HCT116 (cell line): ENCODE measurements at places on chromosomes 16 and 17. TPM values are rescaled to one million over a fixed set of nuclear protein-coding genes. Genes with fewer than 3 reads are reported as not detected.

SLC12A3 gene
- total RNA-seq, result not detected

DNA sequence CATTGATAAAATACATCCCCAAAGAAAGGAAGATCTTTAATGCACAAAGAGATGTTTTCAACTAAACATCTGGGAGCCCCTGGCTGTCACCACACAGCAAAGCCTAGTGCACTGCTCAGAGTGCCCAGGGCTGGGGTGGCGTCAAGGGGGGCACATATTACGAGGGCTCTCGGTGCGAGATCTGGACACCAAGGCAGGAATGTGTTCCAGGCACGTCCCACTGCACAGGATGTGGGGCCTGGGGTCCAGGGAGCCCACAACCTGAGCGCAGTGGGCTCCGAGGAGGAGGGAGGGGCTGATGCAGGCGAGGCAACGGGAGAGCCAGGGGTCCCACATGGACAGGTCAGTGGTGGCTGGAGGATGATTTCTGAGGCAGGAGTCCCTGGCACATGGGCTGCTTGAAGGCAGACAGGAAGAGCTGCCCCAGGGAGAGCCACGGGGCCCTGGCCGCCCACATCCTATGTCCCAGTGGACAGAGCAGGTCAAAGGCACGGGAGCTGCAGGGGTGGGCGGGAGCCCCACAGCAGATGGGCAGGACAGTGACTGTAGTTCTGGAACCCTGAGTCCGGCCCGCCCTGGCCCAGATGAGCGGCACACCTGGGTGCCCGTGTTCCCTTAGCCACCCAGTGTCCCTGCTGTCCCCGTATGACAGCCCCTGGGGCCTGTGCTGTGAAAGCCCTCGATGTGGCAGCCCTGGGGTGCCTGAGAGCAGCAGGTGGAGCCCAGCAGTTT lies 56.4 kb downstream of the ZNF778 start:
- no peak for DNase-seq

GRCh38 chr17:21199311-21199710 lies 14.7 kb downstream of the TMEM11 start:
- DNase-seq, result no peak

- DNase-seq, result no peak
Measured at GRCh38 chr17:77701996-77702395, 256.5 kb upstream of the TNRC6C start.

GRCh38 chr17:79154951-79155585 lies 80.4 kb downstream of the ENGASE start:
- no peak for DNase-seq

DNA sequence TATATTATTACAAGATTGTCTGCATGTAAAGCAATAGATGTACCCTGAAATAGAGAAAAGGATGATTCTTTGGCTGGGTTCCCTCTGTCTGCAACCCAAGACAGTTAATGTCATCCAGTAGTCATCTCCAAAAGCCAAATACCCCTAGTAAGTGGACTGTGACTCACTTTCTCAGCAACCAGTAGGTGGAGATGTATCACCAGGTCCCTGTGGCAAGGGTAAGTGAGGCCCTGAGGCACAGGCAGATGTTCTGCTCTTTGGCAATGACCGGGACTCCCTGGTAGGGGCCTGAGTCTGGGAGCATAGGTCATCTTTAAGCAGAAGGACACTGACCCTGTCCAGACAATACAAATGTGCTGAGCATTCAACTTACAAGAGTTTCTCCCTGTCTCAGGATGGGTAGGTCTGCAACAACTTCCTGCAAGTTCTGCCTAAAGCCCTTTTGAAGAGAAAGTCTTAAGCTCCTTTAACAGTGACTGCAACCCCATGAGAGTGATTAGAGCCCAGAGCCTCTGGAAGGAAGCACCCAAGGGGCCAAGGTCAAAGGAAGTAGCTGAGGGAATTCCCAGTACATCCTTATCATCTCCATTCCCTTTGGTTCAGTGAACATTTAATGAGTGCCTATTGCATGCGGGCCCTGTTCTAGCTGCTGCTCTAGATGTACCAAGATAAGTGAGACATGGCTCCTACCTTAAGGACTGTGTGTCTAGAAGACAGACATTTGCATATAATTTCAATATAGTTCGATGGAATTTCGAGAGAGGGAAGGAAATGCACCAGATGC lies 31.9 kb downstream of the PMP22 start:
- DNase-seq, result no peak

HSD17B1 gene
- total RNA-seq, result 1.4 TPM

- no peak for DNase-seq
Measured at GRCh38 chr16:22727285-22728166, 86.4 kb upstream of the HS3ST2 start.

- peak; percentile 26 for DNase-seq
Measured at GRCh38 chr16:56324406-56324805, 100.9 kb downstream of the AMFR start.

SMPD3 gene
- total RNA-seq, result 0.89 TPM

KRT36 gene
- not detected for total RNA-seq

- no peak for DNase-seq
Measured at GRCh38 chr16:21162661-21163151, 4.2 kb downstream of the LDAF1 start.

SPAG5 gene
- total RNA-seq, result 94.9 TPM

DNA sequence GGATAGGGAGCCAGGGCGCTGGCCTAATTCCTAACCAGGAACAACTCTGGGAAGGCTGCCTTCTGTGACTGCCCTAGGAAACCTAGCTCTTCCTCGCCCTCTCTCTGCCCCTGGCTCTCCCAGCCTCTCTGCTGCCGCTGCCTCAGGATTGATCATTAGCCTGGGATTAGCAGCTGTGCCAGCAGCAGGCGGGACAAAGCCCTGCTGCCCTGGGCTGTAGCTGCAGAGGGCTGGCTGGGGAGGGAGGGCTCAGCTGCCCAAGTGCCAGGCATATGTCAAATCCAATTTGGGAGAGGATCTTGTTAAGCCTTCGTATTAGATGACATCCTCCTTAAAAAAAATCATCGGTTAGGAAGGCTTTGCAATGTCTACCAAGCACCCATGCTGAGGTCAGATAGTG lies 144.8 kb upstream of the CCL2 start:
- no peak for DNase-seq

SNX20 gene
- 0.07 TPM for total RNA-seq

DNA sequence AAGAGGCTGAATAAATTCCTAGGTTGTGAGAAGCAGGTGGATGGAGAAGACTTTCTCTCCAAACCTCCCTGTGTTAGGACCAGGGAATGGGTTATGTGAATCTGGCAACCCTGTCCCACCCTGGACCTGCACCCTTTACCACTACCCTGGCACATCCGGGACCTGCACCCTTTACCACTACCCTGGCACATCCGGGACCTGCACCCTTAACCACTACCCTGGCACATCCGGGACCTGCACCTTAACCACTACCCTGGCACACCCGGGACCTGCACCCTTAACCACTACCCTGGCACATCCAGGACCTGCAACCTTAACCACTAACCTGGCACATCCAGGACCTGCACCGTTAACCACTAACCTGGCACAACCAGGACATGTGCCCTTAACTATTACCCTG lies 207.0 kb upstream of the CACNG3 start:
- no peak for DNase-seq

GPRC5B gene
- total RNA-seq, result 7.2 TPM

DNA sequence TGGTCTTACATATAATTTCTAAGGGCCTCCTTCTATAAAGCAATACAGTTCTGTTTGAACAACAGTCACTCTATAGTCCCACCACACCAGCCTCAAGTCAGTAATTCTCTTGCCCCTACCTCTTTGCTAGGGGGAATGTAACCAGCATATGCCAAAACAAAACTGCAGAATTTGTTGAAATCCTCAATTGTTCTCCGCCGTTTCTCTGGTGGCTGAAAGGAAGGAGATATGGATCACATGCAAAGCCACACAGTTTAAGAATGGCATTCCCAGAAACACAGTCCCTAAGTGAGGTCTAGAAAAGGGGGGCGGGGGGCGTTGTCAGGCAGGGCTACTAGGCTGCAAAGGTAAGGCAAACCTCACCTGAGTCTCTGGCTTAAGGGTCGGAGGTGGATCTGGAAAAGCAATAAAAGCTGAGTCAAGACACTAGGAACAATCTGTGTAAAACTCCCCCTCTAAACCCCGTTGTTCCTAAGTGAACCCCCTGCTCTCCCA lies 1.9 kb downstream of the PHF23 start:
- DNase-seq, result no peak

DNA sequence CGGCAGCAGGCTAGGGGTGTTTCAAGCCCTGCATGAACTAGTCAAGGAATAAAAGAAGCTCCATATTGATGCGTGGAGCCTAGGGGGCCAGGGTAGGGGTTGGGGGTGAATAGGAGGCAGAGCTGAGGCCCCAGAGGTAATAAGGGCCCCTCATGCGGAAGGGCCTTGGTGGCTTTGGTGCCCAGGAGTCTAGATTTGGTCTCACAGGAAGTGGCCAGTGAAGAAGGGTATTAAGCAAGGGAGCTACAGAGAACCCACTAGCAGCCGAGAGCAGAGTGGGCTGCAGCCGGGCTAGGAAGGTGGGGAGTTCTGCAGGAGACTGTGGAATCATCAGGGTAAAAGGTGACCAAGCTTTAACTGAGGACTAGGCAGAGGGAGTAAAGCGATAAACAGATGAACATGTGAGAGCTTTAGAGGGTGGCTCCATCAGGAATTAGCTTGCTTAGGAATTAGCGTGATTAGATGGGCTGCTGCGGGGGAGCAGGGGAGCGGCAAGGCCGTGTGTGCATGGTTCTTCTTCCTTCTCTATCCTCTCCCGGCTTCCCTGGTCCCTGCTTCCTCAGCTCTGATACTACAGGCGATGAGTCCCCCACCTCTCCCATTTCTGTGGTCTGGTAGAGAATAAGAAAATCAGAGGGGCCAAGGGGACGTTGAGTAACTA lies 9.8 kb downstream of the GNGT2 start:
- DNase-seq, result no peak

GRCh38 chr16:16150117-16150877 lies 73.0 kb downstream of the ABCC6 start:
- no peak for DNase-seq

GRCh38 chr17:51427856-51428255 lies 167.5 kb downstream of the UTP18 start:
- DNase-seq, result no peak

DNA sequence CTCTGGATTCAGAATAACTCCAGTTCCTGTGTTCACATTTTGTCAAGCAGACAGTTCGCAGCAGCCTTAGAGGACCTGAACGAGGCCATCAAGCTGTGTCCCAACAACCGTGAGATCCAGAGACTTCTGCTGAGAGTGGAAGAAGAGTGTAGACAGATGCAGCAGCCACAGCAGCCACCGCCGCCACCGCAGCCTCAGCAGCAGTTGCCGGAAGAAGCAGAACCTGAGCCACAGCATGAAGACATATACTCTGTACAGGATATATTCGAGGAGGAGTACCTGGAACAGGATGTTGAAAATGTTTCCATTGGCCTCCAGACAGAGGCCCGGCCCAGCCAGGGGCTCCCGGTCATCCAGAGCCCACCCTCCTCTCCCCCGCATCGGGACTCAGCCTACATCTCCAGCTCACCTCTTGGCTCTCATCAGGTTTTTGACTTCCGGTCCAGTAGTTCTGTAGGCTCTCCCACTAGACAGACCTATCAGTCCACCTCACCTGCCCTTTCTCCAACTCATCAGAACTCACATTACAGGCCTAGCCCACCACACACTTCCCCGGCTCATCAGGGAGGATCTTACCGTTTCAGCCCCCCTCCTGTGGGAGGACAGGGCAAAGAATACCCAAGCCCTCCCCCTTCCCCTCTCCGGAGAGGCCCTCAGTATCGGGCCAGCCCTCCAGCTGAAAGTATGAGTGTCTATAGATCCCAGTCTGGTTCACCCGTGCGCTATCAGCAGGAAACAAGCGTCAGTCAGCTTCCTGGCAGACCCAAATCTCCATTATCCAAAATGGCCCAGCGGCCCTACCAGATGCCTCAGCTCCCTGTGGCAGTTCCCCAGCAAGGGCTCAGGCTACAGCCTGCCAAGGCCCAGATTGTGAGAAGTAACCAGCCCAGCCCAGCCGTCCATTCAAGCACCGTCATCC lies 25.9 kb downstream of the CYB561 start:
- no peak for DNase-seq

NPIPB6 gene
- 2.1 TPM for total RNA-seq

TMEM235 gene
- not detected for total RNA-seq

- DNase-seq, result no peak
Measured at GRCh38 chr16:78972006-78972405, 628.5 kb downstream of the MAF start.

DNA sequence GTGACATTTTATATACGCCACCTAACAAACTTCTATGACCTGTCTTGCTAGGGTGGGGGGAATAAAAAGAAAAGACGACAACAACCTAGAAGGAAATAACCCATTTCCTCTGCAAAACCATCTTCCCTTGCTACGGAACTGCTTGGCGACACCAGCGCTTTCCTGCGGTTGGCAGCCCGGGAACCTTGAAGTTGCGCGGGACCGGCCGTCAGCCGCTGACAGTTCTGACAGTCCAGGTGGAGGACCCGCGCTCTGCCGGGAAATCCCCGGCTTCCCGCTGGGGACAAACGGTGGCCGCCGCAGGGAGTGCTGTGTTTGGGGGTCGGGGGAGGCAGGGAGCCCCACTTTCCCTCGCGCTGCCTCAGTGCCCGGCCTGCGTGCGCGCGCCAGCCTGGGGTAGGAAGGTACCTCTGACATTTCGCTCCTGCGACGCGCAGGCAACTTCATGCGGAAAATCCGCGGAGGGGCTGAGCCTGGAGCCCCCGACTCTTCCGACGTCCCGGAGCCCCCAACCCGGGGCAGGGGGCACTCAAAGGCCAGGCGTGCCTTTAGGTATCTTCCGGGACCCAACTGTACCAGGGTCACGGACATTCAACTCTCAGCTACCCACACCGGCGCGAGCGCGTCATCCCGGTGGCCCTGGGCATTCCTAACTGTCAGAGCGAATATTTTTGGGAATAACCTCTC lies 516 bp downstream of the SLC16A6 start:
- no peak for DNase-seq

- peak; percentile 75 for DNase-seq
Measured at GRCh38 chr17:5526821-5527598, 40.6 kb downstream of the MIS12 start.

DNA sequence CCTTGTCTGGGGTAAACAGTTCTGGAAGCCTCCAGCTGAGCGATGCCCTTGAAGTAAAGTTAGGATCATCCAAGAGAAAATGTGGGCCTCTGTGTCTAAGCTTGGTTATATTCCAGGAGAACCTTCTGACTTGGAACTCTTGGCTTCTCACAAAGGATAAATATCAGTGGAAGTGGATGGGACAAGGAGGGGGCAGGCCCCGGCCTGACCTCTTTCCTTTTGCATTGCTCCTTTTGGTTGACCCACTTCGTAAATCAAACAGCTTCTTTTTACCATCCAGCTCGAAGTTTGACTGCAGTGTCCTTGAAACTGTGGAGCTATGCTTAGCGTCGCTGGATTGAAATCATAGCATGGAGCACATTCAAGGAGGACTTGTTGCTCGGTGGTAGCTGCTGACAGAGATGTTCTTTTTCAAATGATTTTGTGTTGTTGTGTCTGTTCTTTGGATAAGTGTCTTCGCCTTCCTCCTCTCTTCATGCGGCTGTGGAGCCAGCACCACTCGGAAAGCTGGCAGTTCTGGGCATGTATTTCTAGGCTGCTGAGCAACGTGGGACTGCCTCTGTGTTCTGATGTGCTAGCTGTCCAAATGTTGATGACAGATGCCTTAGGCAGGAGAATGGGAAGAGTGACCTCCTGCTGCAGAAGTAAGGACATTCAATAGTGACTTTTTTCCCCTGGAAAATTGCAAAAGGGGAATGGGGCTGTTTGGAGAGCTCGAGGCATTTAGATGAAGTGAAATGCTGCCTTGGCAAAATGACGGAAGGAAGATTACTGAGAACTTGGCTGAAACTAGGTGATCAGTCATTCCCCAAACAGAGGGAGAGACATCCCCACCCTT lies 4.5 kb downstream of the MINK1 start:
- no peak for DNase-seq
